ENCODE measurements at places on chromosomes 16 and 17.

DNA sequence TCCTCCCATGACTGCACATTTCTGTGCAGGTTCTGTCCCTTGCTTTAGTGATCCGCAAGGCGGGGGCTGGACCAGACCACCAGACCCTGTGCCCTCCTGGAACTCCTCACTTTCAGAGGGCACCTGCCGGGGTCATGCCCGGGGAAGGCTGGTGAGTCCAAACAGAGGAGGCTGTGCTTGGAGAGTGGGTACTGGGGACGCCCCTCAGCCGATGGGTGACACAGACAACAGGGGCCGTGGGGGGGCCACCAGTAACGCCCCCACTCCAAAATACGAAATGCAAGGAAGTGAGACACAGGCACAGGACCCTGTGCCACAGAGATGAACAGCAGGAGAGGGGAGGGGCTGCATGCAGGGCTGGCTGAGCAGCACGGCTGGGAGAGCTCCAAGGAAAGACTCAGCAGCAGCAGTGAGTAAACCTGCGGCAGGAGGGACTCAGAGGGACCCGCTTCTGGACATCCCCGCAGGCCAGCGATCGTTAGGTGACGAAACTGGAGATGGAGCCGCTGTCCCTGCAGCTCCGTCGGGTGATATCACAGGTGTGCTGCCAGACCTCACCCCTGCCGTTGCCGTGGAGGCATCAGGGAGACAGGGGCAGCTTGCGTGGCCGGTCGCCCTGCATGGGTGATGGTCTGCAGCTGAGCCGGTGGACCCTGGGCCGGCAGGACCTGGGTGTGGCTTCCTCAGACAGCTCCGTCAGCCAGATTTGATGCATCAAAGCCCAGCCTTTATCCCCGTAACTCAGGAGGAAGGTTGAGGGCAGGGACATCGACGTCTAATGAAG lies 71.2 kb upstream of the GNG13 start:
- no peak for DNase-seq

GRCh38 chr17:82400830-82401229 lies 17.3 kb upstream of the HEXD start:
- DNase-seq, result peak; percentile 23

DNA sequence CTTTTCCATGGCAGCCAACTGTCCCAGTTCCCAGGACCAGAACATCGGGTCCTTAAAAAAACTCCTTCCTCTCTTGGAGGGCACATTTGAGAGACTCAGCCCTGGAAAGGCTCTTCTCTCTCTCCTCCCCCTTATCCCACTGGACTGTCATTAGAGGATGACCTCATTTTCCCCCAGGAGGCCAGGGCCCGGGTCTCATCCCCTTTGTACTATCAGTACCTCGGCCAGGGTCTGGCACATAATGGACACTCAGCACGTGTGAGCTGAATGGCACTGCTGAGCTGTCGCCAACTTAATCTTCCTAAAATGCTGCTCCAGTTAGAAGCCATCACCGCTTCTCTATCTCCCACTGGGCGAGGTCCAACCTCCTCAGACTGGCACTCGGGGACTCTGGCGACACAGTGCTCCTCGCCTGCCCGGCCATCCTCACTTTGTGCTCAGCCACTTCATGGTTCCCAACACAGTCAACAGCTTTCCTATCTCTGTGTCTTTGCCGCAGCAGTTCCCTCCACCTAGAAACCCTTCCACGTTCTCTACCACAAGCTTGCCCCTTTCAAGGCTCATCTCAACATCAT lies 3.6 kb upstream of the RHBDL3 start:
- no peak for DNase-seq

DNA sequence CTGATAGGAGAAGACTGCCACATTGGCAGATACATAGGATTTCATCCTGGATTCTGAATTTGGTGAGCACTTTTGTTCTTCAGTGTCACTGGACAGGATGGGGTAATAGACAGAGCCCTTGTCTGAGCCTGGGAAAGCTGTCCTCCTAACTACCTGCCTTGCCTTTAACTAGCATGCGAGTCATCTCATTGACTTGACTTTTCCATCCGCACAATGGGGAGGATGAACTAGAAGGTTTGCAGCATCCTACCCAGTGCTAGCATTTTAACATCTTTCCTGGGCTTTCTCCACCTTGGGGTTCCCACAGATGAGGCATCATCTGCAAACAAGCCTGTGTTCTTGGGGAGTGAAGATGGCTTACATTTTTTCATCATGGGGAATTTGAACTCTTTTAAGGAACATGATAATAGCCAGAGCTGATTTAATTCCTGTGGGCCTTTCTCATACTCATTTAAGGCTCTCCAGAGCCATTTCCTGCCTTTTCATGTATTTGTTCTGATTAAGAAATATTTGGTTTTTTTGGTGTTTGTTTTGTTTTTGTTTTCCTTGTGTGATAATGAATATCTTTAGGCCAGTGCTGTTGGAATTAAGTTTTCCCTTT lies 139.5 kb downstream of the MSI2 start:
- no peak for DNase-seq

- DNase-seq, result no peak
Observed at GRCh38 chr17:74800531-74800930, 24.4 kb upstream of the NAT9 start.

DNA sequence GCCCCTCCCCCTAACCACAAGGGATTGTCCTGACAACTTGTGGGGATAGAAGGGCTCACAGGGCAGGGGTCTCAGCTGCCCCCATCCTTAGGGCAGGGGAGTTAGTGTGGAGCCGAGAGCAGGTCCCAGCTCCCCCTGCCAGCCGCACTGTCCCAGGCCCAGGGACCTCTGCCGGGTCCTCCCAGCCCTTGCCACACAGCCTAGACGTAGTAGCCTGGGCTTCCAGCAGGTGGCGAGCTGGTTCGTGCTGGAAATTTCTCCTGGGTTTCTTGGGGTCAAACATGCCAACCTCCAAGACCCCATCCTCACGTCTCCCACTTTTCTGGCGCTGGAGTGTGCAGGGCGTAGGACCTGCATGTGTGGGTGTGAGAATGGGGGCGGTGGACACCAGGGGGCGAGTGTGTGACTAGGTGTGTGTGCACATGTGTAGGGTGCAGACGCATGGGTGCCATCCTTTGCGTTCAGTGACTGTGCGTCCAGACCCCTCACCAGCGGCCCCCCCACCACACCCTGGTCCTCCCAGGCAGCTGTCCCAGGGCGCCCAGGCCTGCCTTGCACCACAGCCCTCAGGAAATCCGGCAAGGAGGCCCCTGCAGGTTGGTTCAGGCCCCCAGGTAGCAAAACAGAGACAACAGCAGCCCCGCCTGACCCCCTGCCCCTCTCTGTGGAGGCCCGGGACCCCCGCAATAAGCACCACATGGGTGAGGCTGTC lies 29.5 kb downstream of the SBK1 start:
- DNase-seq, result no peak

GRCh38 chr16:85285681-85286065 lies 173.4 kb upstream of the CIBAR2 start:
- no peak for DNase-seq

DNA sequence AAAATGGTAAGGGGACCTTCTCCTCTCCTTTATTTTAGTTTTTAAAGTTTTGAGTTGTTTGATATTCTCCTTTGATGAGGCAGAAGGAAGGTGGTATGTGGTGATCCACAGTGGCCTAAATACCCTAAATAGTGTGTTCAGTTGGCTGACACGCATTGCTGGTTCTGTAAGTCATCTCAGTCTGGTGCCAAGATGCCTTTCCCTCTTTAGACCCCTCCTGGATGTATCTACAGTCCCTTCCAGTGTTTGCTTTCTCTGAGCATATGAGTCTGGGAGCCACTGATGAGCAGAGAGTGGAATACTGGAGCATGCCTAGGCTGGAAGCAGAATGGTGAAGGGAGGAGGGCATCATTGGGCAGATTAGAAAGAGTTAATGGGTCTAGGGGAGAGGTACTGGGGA lies 64.5 kb downstream of the NEUROD2 start:
- no peak for DNase-seq

DNA sequence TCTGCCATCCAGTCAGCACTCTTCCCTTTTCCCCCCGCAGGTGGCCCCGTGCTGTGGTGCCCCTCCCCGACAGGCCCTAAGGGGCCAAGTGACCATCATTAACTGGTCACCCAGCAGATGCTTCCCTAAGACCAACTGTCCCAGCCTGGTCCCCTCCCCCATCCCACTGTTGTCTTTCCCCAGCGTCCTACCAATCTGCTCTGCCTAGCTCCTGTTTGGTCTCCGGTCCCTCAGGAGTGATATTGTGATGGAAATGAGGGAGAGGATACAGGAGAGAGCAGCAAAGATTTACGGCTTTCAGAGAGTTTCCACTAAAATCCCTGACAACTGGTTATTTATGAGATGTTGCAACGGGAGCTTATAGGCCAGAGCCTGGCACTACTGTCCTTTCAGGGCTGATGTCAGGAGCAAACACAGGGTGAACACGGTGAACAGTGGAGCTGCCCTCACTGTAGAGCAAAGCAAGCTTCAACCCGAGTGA lies 1.4 kb upstream of the TTLL6 start:
- DNase-seq, result no peak

DNA sequence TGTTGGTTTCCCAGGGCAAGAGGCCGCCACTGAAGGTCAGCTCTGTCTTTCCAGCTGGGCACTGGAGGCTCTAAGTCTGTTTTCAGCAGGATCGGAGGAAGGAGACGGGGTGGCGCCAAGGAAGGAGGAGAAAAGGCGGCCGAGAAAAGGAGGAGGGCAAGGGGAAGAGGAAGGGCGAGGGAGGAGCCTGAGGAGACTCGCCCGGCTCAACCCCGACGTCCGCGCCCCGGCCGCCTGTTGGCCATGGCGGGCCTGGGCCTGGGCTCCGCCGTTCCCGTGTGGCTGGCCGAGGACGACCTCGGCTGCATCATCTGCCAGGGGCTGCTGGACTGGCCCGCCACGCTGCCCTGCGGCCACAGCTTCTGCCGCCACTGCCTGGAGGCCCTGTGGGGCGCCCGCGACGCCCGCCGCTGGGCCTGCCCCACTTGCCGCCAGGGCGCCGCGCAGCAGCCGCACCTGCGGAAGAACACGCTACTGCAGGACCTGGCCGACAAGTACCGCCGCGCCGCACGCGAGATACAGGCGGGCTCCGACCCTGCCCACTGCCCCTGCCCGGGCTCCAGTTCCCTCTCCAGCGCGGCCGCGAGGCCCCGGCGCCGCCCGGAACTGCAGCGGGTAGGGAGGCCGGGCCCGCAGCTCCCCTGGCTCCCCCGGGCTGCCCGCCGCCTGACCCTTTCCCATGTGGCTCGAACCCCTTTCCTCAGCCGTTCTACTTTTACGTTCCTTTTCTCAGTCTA lies at the start of gene RNF135:
Gene RNF135 (plus strand): TSS at position 209 of the 737 bp plus-strand sequence. CDS start 35 bp downstream, at position 244.
- peak; percentile 74 for DNase-seq

- no peak for DNase-seq
Observed at GRCh38 chr16:354971-355461, 2.5 kb upstream of the AXIN1 start.

- no peak for DNase-seq
Observed at GRCh38 chr16:50581845-50582244, 33.6 kb downstream of the NKD1 start.

DNA sequence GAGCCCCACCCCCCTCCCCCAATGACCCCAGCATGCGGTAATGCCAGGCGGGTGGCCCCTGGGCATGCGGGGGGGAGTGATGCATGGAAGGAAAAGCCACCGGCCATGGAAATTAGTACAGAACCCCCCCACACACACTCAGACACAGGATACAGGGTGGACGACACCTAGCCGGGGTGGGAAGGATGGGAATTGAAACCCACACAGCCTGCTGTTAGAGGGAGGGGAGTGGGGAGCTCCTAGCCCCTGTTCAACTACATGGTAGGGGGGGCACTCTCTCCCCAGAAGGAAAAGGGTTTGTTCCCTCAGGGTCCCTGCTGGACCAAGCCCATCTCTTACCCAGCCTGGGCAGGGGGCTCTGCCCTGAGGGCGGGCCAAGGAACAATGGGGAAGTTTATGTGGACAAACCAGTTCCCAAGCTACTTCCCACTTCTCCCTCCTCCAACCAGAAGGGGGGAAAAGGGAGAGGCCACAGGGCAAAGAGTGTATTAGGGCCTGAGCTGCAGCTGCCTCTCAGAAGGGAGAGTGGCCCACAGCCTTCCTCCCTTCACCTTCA lies 5.2 kb downstream of the TMUB2 start:
- DNase-seq, result no peak

- no peak for DNase-seq
Observed at GRCh38 chr17:34347063-34347462, 9.2 kb upstream of the CCL13 start.

- DNase-seq, result no peak
Observed at GRCh38 chr16:74892574-74893461, 92.1 kb downstream of the WDR59 start.

DNA sequence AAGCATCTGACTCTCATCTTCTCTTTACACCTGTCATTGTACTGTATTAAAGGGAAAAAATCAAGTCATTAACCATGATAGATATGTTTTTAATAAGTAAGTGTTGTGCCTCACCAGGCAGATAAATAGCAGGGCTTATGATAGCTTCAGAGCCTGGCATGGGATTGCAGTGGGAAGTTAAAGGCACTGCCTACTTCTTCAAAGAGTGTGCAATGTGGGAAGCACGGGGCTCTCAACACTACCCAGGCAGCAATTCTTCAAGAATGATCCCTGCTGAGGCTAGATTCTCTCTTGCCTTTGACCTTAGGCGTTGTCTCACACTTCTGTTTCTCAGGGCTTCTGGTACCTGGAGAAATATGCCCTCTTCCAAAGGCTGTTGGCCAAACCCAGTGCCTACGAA lies 297.3 kb downstream of the MAF start:
- no peak for DNase-seq

DNA sequence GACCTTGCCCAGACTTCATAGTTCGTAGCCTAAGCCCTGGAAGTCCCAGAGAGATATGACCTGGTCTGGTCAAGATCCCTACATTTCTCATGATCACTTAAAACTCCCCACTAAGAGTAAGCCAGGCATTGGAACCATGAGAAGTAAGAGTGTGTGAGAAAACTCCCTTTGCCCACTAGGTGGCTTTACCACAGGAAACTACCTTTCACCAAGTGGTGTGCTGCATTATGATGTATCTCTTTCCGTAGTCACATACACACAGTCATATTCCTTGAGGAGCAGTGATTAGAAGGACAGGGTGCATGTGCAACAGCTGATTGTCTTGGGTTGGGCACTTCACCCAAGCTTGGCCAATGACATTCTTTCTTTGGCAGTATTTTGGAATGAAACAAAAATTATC lies 639.3 kb downstream of the KCNJ2 start:
- no peak for DNase-seq

DNA sequence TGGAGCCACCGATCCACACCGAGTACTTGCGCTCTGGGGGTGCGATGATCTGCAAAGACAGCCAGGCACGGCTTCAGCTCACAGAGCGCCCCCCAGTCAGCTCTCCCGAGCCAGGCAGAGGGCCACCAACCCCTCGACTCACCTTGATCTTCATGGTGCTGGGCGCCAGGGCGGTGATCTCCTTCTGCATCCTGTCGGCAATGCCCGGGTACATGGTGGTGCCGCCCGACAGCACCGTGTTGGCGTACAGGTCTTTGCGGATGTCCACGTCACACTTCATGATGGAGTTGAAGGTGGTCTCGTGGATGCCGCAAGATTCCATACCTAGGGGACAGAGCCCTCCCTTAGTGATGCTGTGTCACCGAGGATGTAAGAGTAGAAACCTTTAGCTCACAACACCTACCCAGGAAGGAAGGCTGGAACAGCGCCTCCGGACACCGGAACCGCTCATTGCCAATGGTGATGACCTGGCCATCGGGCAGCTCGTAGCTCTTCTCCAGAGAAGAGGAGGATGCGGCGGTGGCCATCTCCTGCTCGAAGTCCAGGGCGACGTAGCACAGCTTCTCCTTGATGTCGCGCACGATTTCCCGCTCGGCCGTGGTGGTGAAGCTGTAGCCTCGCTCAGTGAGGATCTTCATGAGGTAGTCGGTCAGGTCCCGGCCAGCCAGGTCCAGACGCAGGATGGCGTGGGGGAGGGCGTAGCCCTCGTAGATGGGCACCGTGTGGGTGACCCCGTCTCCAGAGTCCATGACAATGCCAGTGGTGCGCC lies 1.6 kb downstream of the ACTG1 start:
- DNase-seq, result no peak

GRCh38 chr17:64024781-64025731 lies 4.6 kb upstream of the ICAM2 start:
- DNase-seq, result no peak

Data from midbrain (tissue), 1 donor.